T-helper 17 cell (primary cell): ENCODE measurements at places on chromosomes 6 and 20. TPM values are rescaled to one million over a fixed set of nuclear protein-coding genes. Genes with fewer than 3 reads are reported as not detected.

GRCh38 chr6:148761527-148762011 is 14.7 kb downstream of the UST start:
- peak; percentile 39 for DNase-seq

DNA sequence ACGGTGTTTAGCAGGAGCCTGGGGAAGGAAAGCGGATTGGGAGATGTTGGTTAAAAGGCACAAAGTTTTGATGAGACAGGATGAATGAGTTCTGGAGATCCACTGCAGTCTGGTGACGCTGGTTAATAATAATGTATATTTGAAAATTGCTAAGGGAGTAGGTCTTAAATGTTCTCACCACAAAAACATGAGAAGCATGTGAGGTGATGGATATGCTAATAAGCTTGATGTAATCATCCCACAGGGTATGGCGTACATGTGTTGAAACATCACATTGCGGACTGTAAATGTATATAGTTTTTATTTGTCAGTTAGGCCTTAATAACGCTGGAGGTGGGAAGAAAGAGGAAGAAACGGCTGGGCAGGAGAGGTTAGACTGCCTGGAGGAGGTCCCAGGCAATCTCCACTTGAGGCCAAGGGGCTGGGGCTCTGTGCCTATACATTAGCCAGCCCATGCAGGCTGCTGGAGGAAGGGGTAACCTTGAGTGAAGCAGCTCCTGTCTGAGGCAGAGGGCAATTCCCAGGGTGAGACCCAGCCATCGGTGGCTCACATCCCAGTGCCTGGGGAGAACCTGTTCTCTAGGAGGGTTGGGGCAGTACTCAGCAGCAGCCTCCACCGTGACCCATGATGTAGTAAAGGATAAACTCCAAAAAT is 188.2 kb upstream of the QKI start:
- DNase-seq = no peak

GRCh38 chr6:35774116-35774794 is 2.1 kb upstream of the CLPSL2 start:
- no peak for DNase-seq

GRCh38 chr6:54320871-54321270 is 12.6 kb downstream of the TINAG start:
- DNase-seq = no peak

DNA sequence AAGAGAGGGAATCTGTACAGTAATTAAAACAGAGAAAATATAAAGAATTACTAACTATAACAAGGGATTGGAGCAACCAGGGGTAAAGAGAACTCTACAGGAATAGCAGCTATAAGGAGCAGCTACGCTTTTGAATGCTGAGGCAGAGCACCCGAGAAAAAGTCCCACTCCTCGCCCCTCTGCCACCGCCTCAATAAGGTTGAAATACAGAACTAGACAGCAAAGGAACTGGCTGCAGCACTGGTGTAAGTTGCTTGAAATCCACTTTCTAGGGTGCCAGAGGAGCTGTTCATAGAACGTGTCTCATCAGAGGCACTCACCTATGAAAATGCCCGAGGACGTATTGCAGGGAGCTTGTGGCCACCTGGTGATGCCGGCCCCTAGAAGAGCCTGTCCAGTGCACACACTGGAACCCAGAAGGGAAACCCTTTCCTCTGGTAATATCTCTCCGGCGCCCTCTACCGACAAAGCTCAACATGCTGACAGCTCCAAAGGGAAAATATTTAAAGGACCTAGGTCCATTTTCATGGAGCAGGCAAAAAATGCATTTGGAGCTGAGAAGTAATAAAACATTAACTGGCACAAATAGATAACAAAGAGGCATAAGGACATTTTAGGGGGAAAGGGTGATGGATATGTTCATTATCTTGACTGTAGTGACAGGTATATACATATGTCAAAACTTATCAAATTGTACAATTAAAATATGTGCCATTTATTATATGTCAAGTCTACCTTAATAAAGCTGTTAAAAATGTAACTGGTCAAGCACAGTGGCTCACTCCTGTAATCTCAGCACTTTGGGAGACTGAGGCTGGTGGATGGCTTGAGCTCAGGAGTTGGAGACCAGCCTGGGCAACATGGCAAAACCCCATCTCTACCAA is 137.4 kb upstream of the HDAC2 start:
- no peak for DNase-seq

- DNase-seq = no peak
Observed at GRCh38 chr6:1679688-1680068, 70.0 kb downstream of the FOXC1 start.

The SMPDL3A gene
- total RNA-seq = 0.15 TPM

The TFAP2A gene
- 0.18 TPM for total RNA-seq

The TNXB gene
- total RNA-seq = 7.3 TPM

The TRDN gene
- total RNA-seq = not detected
